ENCODE measurements at places on chromosomes 1 and 21. TPM values are rescaled to one million over a fixed set of nuclear protein-coding genes. Genes with fewer than 3 reads are reported as not detected.

The LENEP gene
- total RNA-seq: not detected

The DYNLT5 gene
- 2.7 TPM for total RNA-seq

The MEX3A gene
- 0.89 TPM for total RNA-seq

The PROX1 gene
- under 0.01 TPM for total RNA-seq

The PPIAL4G gene
- not detected for total RNA-seq

The PIGC gene
- total RNA-seq: 15.5 TPM

The FAM151A gene
- total RNA-seq: not detected

The S100A3 gene
- 2.2 TPM for total RNA-seq

The FCER1A gene
- not detected for total RNA-seq

The KDF1 gene
- total RNA-seq: not detected

The TTC39A gene
- total RNA-seq: 1.4 TPM

The SHISAL2A gene
- total RNA-seq: not detected

The GJA8 gene
- total RNA-seq: not detected

The UHMK1 gene
- total RNA-seq: 130 TPM

The PCP4L1 gene
- not detected for total RNA-seq

The DHRS3 gene
- total RNA-seq: 147 TPM

The GPR61 gene
- total RNA-seq: 0.25 TPM

The CD52 gene
- total RNA-seq: not detected

The RHD gene
- total RNA-seq: not detected

The MED8 gene
- total RNA-seq: 83.1 TPM

The PLPP3 gene
- 14.2 TPM for total RNA-seq

The DISP3 gene
- under 0.01 TPM for total RNA-seq

The GJA5 gene
- total RNA-seq: 0.44 TPM

The PANK4 gene
- 33.4 TPM for total RNA-seq

Data from uterine smooth muscle cell (primary cell).